ENCODE measurements at places on chromosomes 3 and 15.
A peak's percentile ranks its signal among the peaks of the same experiment; 100 is the strongest.

DNA sequence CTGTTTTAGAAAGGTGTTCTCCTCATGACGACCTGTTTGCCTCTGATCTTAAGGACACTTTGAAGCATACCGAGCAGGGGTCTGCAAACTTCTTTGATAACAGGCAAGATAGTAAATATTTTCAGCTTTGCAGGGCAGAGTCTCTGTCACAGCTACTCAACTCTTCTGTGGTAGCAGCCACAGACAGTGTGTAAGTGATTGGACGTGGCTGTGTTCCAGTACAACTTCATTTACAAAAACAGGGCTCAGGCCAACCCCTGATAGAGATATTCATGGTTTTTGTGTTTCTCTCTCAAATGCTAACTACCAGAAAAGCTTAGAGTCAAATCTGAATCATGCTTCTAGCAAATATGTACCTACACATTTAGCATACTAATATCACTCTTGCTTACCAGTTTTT, 51.5 kb downstream of the TGFBR2 start:
- DNase-seq, result no peak

DNA sequence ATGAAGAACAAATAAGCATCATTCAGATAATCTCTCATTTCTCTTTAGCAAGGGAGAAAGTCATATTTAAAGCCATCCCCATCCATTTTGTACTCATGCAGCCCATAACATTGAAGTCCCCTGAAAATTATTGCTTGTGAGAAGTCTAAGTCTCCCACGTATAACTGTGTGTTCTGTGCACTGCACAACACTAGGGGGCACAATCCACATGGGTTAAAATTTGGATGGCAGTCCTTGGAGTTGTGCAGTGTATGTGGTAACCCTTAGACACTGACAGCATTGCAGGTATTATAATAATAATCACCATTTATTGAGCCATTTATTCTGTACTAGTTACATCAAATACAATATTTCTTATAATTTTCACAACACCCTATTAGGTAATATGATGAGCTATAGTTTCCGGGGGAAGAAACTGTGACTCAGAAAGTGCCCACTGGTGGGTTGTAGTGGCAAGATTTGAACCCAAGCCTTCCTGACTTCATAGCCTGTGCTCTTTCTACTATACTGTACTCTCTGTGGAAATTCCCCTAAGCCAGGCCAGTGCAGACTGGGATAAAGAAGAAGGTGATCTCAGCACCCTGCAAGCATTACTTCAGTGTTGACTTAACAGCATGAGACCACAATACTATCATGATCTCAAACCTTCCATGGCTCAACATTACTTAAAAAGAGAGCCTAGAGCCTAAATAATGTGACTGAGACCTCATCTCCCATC, 15.7 kb downstream of the KCNAB1 start:
- DNase-seq, result no peak

- DNase-seq, result no peak
Observed at GRCh38 chr3:49238274-49239127, 38.5 kb downstream of the C3orf62 start.

GRCh38 chr15:100602823-100603393, 519 bp downstream of the ASB7 start:
- peak; percentile 15 for DNase-seq

DNA sequence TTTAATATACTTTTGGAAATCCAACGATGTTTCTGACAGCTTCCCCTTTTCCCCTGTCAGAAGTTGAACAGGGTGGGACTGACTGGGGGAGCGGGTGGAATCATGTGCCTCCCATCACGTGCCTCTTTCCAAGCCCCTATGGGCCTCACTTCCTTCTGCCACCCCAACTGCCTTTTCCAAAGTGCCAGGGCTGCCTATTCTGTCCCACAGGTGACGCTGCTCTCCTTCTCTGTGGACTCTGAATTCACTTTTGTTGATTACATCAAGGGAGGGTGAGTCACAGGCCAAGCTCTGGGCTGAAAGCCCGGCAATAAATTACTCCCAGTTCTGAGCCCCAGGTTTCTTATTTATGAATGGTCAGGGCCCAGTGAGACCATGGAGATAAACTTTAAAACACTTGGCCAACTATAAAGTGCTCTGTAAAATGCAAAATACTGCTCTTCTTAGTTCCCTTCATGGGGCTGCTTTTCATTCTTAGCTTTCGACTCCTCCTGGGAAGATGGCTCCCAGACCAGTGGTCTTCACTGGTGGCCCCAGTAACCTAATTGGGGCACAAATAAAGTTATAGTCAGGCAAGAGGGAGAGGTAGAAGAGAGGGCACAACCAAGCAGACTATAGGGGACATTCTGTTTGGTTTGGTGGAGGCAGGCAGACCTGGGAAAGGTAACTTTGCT, 12.3 kb downstream of the CPNE9 start:
- DNase-seq, result peak; percentile 26

- no peak for DNase-seq
Observed at GRCh38 chr3:12423918-12424630, 60.2 kb upstream of the TSEN2 start.

- no peak for DNase-seq
Observed at GRCh38 chr3:88231207-88231606, 81.4 kb downstream of the C3orf38 start.

- DNase-seq, result no peak
Observed at GRCh38 chr15:45594319-45594718, 7.1 kb downstream of the BLOC1S6 start.

DNA sequence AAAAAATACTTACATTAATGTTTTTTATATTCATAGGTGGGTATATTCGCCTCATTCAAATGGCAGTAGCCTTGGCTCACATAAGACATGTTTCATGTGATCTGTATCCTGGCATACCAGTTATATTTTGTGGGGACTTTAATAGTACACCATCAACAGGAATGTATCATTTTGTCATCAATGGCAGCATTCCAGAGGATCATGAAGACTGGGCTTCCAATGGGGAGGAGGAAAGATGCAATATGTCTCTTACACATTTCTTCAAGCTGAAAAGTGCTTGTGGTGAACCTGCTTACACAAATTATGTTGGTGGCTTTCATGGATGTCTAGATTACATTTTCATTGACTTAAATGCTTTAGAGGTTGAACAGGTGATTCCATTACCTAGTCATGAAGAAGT, 3.5 kb downstream of the PDE12 start:
- DNase-seq, result no peak

DNA sequence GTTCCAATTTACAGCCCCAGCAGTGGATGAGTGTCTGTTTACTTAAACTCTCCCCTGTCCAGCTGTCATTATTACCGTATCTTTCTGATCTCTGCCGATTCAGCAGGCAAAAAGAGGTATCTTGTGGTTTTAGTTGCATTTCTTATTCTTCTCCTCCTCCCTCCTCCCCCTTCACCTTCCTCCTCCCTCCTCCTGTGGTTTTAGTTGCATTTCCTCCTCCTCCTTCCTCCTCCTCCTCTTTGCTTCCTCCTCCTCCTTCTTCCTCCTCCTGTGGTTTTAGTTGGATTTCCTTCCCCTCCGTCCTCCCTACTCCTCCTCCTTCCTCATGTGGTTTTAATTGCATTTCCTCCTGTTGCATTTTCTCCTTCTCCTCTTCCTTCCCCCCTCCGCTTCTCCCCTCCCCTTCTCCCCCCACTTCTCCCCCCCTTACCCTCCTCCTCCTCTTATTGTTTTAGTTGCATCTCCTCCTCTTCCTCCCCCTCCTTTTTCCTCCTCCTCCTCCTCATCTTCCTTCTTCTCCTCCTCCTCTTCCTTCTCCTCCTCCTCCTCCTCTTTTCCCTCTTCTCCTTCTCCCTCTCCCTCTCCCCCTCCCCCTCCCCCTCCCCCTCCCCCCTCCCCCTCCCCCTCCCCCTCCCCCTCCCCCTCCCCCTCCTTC, 25.3 kb upstream of the VPS33B start:
- no peak for DNase-seq

- no peak for DNase-seq
Observed at GRCh38 chr3:179402963-179403362, 48.3 kb downstream of the GNB4 start.

GRCh38 chr3:74347563-74348268, 266.7 kb downstream of the CNTN3 start:
- DNase-seq, result no peak

DNA sequence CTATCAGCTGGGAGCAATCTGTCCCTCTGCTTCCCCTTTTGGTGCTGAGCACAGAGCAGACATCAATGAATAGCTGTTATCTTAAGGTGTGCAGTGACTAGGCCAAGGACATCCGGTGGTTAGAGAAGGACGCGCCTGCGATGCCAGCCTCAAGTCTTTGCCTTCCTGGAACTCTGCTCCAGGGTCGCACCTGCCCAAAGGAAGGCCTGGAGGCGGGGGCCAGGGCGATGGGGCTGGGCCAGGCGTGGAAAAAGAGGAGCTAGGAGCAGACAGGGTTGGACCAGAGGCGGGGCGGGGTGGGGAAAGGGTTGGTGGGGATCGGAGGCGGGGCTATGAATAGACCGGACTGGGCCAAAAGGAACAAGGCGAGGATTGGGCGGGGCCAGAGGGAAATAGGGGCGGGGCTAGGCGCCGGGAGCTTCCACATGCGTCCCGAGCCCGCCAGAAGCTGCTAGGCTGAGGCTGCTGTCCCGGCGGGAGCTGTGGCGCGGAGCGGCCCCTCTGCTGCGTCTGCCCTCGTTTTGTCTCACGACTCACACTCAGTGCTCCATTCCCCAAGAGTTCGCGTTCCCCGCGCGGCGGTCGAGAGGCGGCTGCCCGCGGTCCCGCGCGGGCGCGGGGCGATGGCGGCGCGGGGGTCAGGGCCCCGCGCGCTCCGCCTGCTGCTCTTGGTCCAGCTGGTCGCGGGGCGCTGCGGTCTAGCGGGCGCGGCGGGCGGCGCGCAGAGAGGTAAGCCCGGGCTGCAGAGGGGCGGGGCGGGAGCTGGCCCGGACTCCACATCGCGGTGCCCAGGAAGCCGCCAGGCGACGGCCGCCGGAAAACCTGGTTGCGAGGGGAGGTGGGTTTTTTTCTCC, at the start of gene CHRNA5:
CHRNA5 (plus strand) TSS at position 424 of the 854 bp plus-strand sequence; CDS start at position 624, 200 bp downstream.
- DNase-seq, result peak; percentile 100

- DNase-seq, result no peak
Observed at GRCh38 chr3:184491011-184491576, 70.5 kb upstream of the EPHB3 start.

GRCh38 chr3:152444029-152444641, 175.4 kb downstream of the MBNL1 start:
- no peak for DNase-seq

GRCh38 chr15:40239404-40239692, 485 bp downstream of the PAK6 start:
- DNase-seq, result no peak

GRCh38 chr3:101069901-101070798, 76.9 kb upstream of the ABI3BP start:
- DNase-seq, result peak; percentile 9

DNA sequence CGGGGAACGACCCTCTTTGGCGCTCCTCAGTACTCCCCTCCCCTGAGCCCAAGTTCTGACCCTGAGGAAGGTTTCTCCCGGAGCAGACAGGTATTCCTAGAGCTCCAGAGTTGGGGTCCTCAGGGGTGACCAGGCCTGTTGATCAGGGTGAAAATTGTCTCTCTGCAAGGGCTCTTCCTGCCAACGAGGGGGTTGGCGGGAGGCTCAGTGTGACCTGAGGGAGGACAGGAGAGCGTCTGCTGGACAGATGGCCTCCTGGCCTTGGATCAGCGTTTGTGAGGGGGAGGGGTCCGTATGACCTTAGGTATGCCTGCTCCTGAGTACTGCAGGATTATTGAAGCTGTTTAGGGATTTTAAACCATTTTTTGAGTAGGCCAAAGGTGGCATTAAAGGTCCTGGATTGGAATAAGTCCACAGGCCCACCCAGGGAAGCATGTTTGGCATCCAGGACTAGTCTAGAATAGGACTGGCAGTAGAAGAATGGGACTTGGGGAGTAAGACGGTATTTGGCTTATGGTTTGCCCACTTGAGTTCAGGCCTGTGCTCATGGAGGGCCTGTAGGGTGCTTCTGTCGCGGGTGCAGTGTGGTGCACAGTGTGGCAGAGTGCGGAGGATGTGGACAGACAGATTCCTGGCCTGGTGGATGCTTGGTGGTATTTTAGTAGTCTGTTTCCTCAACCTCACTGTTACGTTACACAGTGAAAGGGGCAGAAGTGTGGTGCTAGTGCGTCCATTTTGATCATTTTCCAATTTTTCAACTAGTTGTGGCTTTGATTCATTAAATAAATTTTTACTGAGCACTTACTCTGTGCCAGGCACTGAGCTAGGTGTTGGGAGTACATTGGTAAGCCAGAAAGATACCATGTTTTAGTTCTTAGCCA, 959 bp downstream of the ZNF592 start:
- peak; percentile 63 for DNase-seq

DNA sequence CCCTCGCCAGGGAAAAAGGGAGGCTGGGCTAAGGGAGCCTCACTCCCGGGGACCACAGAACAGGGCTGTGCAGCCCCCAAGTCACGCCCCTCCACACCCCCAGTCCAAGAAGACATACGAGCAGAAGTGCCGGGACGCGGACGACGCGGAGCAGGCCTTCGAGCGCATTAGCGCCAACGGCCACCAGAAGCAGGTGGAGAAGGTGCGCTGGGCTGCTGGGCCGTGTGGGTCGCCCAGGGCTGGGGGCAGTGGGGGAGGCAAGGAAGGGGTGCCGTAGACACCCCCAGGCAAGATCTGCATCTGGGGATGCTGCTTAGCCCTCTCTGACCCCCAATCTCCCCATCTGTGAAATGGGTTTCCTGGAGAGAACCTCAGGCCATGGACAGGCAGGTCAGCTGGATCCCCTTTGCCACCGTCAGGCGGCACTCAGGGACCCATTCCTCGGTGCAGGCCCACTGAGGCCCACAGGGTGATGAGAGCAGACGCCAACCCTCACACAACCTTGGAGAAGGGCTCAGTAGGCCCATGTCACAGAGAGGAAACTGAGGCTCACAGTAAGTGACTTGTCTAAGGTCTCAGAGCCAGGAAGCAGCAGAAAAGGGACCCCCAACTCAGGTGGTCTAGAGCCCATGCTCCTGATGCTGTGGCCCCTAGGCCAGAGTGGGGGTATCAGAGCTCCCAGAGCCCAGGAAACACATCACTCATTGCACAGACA, 33.7 kb downstream of the PSTPIP1 start:
- DNase-seq, result no peak

DNA sequence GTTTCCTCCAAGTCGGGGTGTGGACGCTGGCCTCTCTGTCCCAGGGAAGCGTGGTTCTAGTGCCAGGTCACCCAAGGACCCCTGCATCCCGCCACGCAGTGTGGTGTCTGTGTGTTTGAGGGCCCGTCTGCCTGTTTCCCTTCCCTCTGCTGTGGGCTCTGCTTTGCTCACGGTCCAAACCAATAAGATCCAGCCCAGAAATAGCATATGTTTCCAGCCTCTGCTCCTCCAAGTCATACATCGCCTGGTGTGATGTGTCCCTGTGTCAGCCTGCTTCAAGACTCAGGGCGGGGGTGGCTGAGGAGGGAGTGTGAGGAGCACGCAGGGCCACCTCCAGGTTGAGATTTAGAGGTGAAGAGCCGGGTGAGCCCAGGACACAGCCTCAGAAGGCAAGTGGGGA, 21.9 kb upstream of the RPL29 start:
- no peak for DNase-seq

DNA sequence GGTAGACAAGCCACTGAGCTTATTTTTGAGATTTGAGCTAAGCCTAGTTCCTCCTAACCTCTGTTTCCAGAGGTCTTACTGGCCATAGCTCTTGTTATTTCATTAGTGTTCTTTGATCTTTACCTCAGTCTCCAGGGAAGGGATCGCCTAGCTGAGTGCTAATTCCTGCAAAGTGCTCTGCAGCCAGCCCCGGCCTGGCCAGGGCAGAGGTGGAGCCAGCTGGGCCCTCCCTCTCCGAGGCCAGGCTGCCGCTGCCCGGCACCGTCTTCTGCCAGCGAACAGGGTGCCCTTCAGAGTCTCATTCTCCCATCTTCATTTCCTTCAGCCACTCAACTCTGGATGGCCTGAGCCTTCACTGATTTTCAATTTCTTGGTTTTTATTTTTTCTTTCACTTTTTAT, 19.7 kb downstream of the FAN1 start:
- DNase-seq, result no peak

Data from HAP-1 (cell line).